ENCODE measurements at places on chromosomes 13 and 19.

- DNase-seq, result no peak
Observed at GRCh38 chr19:38021352-38021751, 114.3 kb downstream of the SIPA1L3 start.

DNA sequence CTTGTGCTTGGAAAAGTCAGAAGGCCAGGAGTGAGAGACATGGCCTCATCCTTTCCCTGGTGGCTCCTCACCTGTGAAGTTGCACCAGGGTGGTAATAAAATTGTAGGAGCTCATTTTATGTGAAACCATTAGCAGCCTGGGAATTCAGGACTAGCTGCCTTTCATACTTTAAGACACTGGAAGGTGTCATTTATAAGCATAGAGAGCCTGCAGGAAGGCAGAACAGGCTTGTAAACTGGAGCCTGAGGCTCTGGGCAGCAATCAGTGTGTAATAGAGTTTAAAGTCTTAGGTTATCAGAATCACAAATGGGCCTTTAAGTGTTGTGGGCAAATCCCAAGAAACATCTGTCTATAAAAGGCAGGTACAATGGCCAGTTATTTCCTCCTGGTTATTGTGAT lies 127.2 kb downstream of the TM9SF2 start:
- no peak for DNase-seq

DNA sequence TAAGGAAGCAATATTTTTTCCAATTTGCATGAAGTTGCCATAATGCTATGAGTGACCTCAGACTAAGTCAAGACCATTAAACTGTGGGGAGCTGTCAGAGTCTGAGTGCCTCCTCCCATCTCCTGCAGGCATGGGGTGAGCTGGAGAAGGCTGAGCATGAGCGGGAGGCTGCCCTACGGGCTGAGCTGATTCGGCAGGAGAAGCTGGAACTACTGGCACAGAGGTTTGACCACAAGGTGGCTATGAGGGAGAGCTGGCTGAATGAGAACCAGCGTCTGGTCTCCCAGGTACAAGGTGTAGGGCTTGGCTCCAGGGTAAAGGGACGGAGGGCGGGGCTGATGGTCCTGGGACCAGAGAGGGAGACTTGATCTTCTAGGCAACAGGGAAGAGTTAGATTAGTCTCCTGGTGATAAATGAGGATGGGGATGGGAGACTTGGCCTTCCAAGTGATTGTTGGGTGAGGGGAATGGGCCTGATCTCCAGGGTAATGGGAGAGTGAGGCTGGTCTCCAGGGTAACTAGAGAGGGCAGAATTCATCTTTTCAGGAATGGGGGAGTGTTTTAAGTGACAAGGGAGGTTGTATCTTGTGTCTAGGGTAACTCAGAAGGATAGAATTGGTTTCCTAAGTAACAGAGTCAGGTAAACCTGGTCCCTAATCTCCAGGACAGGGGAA lies 36.0 kb downstream of the SPTBN4 start:
- DNase-seq, result no peak

DNA sequence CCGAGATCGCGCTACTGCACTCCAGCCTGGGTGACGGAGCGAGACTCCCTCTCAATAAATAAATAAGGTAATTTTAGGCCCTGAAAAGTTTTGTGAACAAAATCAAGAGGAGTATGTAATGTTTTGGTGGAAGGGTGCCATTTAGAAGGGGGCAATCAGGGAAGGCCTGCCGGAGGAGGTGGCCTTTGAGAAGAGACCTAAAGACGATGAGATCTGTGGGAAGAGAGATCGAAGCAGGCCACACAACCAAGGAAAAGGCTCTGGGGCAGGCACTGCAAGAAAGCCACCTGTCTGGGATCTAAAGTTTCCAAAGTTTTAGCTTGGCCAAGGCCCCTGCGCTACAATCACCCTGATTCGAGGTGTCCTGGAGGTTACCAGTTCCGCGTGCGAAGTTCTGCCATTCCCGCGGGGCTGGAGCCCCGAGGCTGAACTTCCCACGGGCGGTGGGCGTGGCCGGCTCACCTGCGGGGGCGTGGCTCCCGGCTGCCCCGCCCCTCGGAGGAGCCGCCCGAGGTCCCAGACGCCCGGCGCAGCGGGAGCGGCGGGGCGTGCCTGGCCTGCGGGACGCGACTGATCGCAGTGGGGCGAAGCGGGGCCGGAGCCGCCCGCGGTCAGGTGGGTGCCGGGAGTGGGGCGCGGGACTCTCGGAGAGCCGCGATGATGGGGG lies at the start of gene KLC3:
Gene KLC3, plus strand, starts transcription at position 519 of the 667 bp plus-strand sequence. CDS start 4,792 bp downstream, outside the sequence.
- no peak for DNase-seq

GRCh38 chr19:6806488-6806887 lies 34.0 kb downstream of the VAV1 start:
- DNase-seq, result no peak

DNA sequence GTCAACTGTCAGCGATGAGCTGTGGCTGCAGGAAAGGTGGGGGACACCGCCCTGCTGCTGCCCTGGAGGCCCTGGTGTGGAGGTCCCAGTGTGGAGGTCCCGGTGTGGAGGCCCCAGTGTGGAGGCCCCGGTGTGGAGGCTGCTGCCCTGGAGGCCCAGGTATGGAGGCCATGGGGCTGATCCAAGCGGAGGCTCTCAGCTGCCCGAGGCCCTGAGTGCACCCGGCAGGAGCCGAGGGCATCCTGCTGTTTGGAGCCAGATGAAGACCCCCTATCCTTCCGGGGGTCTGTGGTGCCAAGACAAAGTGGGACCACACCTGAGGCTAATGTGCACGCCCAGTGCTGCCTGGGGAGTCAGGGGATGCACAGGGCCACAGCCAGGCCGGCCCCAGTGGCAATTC lies 210.4 kb upstream of the SOX1 start:
- no peak for DNase-seq

DNA sequence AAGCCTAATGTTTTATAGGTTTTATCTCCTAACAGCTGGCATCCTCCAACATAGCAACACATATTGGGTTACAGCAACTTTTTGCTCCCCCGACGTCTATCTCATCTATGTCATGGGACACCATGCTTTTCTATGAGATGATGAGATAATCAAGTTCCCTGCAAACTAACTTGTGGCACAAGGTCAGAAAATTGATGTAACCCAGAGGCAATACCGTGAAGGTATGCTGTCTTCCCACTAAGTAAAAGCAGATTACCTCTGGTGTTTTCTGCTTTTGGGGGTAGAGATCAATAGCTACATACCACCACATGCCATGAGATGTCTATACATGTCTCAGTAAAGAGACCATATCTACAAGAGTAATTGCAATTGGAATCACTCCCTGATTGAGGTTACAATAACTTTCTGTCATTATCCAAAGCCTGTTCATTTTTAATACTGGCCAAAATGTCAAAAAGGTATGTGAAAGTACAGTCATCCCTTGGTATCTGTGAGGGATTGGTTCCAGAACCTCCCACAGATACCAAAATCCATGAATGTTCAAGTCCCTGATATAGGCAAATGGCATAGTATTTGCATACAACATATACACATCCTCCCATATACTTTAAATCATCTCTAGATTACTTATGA lies 131.3 kb downstream of the CYSLTR2 start:
- peak; percentile 34 for DNase-seq

All from myocyte (in vitro differentiated cells).